ENCODE measurements at places on chromosomes 1 and 21.

GRCh38 chr1:60992165-60992564, 90.2 kb upstream of the NFIA start:
- DNase-seq: no peak

DNA sequence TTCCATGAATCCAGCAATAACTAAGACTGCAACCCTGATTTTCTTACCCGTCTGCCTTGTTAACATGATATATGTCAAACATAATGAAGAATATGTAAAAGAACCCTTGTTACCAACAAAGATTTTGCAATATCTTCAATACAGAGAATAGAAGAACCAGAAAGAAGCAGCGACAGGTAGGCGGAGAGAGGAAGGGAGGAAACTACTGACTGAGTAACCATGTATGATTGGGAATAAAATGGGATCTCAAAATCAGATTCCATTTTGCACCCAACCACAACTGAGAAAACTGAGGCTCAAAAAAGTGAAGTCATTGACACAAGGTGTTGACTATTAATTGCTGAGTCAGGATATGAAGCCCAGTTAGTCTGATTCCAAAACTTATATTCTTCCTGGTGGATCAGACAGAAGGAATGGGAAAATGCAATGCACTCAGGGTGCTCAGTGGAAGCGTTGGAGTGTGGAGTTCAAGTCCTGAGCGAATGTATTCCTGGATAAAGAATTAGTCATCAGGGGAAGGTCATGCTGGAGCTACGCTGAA, 293.3 kb upstream of the GREM2 start:
- DNase-seq: no peak

GRCh38 chr1:175137369-175137768, 55.2 kb downstream of the KIAA0040 start:
- no peak for DNase-seq

DNA sequence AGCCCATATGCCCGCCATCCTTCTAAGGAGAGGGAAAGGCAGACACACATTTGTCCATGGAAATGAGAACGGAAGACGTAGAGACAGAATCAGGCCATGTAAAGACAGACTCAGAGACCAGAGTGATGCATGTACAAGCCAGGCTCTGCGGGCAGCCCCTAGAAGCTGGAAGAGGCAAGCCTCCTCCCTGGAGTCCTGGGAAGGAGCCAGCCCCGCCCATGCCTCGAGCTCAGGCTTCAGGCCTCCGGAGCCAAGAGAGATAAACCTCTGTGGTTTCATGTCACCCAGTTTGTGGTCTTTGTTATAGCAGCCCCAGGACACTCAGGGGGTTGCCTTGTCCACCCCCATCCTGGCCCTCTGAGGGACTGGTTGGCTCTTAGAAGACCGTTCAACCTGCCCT, 11.6 kb downstream of the PDE9A start:
- DNase-seq: no peak

GRCh38 chr1:9891207-9891606, 18.9 kb downstream of the CTNNBIP1 start:
- DNase-seq: no peak

- DNase-seq: no peak
These were observed 20.1 kb downstream of the PLCH2 start for GRCh38 chr1:2496087-2496622.

- no peak for DNase-seq
These were observed 836 bp downstream of the CDC7 start for GRCh38 chr1:91501523-91501851.

- no peak for DNase-seq
These were observed 75.5 kb upstream of the TNR start for GRCh38 chr1:175818929-175819328.

DNA sequence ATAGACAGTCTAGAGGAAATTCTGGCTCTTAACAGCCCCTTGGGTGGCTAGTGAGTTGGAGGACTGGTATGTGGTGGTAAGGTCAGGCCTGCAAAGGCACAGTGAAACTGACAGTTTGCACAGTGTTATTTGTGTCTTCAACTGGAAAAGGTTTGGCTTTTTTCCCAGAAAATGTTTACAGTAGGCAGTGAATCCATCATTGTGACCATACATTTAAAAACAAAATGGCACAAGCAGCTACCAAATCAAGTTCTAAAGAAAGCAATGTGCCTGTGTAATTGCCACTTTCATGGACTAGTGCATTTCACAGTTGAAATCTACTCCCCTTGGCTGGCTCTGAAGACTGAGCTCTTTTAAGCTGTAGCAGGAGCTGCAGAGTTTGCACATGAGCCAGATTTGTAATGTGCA, 24.8 kb downstream of the ATPAF1 start:
- DNase-seq: no peak

GRCh38 chr1:54996359-54996868, 2.3 kb upstream of the BSND start:
- peak; percentile 81 for DNase-seq

DNA sequence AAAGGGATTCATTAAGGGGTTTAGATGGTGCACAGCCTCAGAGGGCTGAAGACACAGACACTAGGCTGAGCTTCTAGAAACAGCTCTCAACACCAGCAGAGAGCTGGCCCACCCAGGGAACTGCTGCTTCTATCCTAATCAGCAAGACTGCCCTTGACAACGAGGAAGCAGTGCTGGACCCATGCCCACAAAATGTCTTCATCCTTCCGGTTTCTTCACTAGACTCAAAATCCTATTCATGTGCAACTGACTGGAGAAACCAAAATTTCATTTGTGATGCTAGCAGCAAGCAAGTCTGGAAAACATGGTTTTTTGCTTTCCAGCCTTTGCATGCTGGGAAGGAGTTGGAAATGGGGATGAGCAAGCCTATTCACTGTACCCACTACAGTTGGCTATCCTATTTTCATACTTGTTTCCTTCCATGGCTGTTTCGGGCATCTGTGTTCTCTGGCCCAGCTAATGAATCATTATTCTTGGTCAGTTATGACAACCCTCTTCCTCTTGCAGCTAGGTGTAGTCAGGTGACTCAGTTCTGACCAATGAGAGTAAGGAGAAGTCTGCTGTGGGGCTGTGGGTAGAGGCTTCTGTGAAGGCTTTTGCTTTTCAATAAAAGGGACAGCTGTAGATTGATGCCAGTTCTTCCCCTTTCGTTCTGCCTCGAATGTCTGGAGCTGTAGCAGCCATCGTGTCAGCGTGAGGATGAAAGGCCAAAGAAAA, 14.6 kb upstream of the TMEM61 start:
- DNase-seq: no peak

- DNase-seq: no peak
These were observed 47.1 kb downstream of the C8A start for GRCh38 chr1:56901716-56902115.

GRCh38 chr1:204446413-204447111, 34.9 kb upstream of the PPP1R15B start:
- peak; percentile 79 for DNase-seq

DNA sequence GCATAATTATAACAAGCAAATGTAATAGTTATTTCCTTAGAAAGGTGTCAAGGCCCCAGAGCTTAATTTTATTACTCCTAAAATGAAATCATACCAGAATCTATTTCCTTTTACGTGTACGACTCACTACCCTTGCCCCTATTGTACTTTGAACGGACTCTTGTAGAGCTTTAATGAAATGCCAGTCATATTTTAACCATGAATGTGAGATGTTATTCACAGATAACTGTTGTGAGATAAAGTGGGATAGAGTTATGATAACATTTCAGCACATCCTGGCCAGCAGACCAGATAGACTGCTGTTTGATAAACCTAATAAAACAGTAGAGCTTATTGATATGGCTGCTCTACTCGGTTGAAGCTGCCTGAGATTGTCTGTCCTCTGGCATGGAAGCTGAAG, 500.8 kb upstream of the PBX1 start:
- no peak for DNase-seq

DNA sequence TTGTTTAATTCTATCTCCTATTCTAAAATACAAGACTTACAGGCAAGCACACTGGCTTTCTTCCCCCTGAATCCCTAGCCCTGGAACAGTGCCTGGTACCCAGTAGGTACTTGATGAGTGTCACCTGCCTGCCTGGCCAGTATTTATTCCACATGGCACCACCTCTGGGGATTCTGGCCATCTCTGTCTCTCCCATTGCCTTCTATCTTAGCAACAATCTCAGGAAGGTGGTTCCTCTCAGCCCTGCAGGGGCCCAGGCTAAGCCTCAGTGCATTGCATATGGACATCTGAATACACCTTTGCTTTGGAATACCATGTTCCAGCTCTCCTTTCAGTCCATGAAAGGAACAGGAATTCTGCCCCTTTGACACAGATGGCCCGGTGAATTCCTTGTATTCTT, 81.0 kb downstream of the HIVEP3 start:
- no peak for DNase-seq

DNA sequence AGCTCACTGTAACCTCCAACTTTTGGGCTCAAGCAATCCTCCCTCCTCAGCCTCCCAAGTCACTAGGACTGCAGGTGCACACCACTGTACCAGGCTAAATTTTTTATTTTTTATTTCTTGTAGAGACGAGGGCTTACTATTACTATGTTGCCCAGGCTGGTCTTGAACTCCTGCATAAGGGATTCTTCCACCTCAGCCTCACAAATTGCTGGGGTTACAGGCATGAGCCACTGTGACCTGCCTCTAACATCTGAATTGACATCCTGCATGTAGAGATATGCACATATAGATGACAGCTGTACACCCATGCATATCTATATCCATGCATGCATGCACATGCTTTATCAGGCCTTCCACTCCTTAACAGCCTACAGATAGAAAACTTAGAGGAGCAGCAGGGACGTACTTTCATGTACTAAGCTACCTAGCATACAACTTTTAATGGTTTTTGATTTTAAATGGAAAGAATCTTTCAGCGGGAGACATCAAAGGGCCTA, 740.9 kb upstream of the TPTE start:
- DNase-seq: no peak

- no peak for DNase-seq
These were observed 42.1 kb downstream of the RRAGC start for GRCh38 chr1:38817267-38818174.

DNA sequence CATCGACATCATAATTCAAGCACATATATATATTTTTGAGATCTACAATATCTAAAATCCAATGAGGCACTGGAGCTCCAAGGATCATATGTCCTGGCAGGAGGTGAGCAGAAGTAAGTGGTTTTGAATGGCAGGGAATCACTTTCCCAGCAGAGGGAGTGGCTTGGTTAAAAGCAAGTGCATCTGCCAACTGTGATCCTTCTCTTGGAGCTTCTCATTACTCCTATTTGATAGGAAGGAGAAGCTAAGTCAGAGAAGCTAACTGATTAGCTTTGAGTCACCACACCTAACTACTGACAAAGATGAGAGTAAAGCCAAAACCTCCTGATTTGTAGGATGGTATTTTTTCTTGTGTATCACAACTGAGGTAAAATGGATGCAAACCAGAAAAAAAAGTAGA, 55.0 kb downstream of the ALG14 start:
- no peak for DNase-seq

Data from stimulated activated CD4-positive, alpha-beta T cell treated with anti-CD3 and anti-CD28 coated beads, Interleukin-4, amount 100 ng/mL, for 24 hours (primary cell).